LoVo (cell line): ENCODE measurements at places on chromosomes 6 and 20.
A peak's percentile ranks its signal among the peaks of the same experiment; 100 is the strongest.

GRCh38 chr6:61809004-61809595 lies 476.9 kb downstream of the KHDRBS2 start:
- DNase-seq: peak; percentile 25

GRCh38 chr6:31345026-31345730 lies 11.8 kb downstream of the HLA-B start:
- no peak for DNase-seq

DNA sequence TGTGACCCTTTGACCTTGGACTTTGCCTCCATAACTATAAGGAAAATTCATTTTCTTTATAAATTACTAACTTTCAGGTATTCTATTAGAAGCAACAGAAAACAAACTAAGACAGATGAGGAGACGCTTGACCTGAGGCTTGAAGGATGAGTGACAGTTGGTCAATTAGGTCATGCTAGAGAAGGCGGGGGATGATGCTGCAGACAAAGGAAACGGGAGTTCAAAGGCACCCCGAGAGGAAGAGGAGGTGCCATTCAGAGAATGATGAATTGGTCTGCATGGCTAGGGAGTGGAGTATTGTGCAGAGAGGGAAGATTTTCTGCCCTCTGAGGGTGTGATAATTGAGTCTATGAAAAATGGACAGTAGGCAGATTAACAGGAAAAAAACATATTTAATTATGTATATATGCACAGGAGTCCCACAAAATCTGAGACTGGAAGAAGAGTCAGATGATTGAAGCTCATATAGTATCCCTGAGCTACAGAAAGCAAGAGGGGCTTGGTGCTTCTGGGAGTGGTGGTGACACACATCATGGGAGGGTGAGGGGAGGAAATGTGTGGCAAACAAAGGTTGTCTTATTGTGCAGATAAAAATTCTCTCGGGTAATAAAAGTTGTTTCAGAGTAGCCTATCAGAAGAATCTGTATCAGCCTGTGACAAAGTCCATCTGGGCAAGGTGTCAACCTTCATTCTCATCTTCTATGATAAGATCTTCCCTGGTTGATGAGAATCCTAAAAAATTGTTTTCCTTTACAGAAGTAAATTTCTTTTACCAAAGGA lies 20.4 kb upstream of the FUCA2 start:
- peak; percentile 15 for DNase-seq

GRCh38 chr6:82178759-82179112 lies 68.8 kb downstream of the IBTK start:
- no peak for DNase-seq

DNA sequence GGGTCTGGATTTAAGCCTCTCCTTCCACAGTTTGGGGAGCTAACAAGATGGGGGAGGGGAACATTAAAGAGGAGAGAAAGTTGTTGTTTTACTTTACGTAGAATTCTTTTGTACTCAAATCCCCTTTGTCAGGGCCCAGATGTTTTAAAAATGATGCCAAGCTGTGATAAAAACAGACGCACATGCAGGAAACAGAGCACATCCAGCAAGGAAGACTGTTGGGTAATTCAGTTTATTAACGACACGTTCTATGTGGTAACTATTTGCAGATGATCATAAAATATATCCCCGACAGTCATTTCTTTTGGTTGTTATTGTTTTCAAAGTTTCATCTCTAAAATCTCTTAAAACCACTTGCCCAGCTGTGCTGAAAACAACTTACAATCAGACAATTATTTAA lies 307.0 kb upstream of the PRDM1 start:
- no peak for DNase-seq

DNA sequence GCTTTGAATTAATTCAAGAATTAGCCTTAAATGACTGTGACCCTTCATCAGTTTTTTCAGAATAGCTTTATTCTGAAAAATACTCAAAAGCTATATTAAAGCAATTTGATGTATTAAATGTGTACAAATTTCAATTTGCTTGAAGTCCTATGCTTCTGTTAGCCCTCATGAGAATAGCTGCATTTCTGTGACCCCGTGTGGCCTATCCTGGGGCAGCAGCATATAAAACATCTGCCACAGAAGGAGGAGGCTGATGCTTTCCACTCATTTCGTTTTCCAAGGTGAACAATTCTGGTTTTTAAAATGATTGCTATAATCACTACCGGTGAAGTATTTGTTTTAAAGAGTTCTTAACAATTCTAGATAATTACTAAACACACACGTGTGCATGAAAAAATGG lies 360.3 kb downstream of the BTBD9 start:
- no peak for DNase-seq

DNA sequence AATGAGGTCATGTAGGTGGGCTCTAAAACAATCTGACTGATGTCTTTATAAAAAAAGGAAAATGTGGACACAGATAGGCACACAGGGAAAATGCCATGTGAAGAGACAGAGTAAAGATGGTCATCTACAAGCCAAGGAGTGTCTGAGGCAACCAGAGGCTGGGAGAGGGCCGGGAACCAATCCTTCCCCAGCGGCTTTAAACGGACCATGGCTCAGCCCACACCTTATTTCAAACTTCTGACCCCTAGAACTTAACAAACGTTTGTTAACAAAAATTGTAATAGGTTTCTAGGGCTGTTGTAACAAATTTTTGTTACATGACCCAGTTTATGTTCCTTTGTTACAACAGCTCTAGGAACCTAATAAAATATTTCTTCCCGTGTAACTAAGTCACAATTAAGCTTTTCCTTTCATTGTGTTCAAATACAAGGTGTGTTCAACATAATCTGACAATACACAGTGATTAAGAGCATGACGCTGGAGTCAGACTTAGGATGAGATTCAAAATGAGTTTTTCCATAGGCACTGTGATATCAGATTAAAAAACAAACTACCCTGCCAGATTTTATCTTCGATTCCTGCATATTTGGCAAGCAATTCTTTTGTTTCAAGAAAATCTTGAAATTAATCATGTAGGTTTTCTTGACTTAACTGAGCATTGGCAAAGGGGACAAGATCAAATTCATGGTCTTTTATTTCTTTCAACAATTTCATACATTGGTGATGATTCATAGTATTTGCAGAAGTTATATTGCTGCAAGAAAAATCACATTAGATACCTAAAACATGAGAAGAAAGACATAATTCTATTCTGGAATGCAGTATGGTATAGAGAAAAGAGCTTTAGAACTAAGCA lies 169.5 kb upstream of the RIPOR2 start:
- DNase-seq: no peak

DNA sequence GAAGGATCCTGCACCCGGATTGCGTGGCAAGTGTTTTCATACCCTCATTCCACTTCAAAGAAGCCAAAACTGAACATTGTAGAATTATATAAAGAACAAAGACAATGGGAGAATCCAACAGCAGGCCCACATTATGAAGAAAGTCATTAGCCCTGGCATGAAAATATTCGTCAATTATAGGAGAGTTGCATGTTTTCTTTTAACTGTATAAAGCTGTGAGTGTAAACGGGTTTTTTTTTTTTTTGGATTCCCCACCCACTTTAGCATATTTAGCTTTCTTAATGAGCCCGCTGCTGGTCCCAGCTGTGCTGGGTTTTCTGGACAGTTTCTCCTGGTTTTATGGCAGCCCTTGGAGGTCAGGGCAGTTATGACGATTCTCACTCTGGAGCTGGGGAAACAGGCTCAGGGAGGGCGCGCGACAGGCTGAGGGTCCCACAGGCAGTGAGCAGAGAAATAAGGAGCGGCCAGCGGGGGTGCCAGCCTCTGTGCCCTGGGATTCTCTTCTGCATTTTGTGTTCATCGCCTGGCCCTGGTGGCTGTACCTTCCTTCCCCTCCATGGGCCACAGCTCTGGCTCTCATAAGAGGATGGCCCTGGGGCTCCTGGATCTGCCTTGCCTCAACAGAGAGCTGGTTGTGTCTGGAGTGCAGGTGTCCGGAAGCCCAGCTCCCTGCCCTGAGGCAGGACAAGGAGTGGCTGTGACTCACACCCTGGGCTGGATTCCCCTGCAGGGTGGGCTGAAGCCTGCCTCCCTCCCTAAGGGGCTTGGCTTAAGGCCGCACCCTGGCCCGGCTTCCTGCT lies 24.1 kb upstream of the SULF2 start:
- peak; percentile 93 for DNase-seq

- DNase-seq: no peak
Observed at GRCh38 chr20:57274299-57274698, 7.9 kb upstream of the BMP7 start.

DNA sequence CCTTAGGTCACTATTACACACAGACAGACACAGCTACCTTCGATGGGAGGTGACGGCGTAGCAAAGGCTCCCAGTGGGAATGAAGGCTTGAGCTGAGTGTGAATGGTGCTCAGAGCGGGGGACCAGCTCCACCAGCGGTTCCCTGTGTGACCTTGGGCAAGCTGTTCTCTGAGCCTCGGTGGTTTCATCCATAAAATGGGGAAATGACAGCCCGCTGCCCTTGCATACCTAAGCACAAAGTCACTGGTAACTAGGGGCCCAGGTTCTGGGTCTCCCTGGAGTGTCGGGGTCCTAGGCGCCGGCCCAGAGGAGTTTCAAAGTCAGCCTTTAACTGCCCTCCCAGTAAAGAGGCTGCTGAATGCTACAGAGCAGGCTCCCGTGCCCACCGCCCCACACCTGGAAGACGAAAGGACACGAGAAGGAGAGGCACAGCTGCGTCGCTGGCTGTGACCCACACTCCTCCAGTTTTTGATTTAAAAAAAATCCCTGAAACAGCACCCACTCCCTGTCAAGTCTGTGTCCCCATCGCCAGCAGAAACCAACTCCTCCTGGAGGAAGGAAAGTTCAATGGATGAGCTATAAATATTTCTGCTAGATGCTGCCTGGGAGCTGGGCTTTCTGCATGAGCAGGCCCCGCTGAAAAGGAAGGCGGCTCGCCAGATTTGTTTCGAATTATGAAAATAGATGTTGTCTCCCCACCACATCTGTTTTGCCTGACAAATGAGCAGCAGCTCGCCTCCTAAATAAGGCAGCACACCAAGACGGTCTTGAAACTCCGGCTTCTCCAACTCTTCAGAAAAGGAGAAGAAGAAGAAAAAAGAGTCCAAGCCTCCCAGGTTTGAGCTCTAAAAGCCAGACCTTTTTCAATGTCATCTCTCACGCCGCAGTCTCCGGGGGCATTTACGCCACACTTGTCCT lies 27.4 kb downstream of the PMEPA1 start:
- DNase-seq: no peak

DNA sequence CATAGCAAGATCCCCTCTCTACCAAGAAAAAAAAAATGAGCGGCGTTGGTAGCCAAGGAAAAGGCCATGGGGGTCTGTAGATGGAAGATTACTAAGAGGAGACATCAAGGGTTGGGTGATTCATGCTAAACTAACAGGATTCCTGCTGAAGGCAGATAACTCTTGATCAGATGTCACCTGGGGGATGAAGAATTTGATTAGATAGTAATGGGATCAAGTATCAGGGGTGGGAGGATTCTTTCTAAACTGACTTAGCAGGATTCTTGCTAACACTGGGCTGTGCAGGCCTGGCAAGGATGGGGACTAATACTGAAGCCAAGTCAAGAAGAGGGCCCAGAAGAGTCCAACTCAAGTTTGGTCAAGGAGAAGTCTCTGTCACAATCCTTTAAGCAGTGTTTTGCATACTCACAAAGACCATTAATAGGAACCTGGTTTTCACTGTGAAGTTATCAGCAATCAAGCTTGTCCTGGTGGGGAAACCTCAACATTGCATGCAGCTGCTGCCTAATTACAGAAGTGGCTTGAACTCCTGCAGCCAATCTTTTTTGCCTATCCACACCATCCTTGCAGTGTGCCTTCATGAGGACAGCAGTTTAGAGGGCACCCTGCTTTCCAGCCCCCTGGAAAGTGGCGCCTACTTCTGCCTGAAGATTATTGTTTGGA lies 61.3 kb downstream of the ANKRD6 start:
- DNase-seq: no peak

GRCh38 chr6:44131892-44132291 lies 4.5 kb downstream of the TMEM63B start:
- DNase-seq: no peak

DNA sequence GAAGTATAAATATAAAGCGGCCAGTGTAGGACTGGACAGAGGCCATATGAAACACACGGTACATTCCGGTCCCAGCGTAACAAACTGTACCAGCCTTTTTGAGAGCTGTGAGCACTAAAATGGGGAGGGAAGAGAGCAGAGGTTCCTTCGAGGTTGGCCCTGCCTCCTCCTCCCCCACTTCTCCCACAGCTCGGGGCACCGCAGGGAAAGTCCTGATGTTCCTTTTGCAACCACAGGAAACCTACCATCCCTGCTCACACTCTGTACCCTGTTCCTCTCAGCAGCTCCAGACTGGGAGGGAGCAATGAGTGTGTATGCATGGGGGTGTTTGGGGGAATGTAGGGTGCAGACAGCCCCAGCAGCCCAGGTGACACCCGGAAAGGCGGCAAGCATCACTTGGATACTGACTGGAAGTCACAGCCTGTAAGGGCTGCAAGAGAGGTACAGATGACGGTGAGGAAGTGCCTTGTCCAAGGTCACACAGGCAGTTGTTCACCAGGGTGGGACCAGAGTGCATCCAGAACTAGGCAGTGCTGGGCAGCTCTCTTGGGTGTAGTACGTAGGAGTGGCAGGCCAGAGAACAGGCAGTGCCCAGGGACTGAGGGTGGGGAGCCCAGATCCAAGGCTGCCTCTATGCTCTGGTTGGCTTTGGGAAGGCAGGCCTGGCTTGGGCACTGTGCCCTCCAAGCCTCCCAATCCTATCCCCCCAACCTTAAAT lies 11.0 kb upstream of the ARMC12 start:
- no peak for DNase-seq

GRCh38 chr20:24425523-24426135 lies 43.8 kb upstream of the SYNDIG1 start:
- DNase-seq: no peak

- no peak for DNase-seq
Observed at GRCh38 chr6:13284646-13285045, 43.7 kb downstream of the TBC1D7 start.

- DNase-seq: peak; percentile 47
Observed at GRCh38 chr6:112029045-112029822, 24.7 kb upstream of the CCN6 start.

DNA sequence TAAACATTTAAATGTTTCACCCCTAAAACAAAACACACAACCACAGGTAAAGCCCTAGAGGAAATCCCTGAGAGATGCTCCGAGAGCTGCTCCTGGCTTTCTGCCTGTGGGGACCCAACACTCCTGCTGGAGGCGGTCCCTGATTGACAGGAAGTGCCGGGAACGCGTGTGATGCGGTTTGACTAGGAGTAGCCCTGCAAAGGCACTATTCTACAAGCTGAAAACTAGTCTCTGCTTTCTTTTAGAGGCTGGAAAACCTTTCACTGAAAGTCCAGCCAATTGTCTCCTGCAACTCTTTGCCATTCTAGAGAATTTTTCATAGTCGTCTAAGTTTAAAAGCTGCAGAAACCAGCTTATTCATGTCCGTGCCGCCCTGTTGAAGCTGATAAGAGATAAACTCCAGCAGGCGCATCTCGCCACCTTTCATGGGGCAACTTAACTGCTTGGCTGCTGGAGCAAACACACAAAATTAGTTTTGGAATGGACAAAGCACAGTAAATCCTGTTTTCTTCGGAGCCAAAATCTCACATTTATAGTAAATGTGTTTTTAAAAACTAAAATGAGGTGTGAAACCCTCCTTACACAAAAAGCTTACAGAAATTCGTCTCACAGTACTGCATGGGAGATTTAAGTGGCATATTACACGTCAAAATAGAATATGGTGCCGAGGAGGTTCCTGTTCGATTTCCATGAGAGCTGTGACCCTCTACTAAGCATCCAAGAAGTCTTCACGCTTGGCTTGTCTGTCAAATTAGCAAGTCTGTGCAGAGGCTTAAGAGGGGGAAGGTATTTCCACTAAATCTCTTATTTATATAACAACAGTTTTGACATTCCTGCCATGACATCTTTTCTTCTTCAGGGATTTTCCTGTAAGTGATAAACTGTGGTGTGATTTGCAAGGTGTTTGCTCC lies 46.9 kb downstream of the DACT2 start:
- DNase-seq: no peak

GRCh38 chr6:156017838-156018237 lies 562.2 kb upstream of the NOX3 start:
- no peak for DNase-seq
